A673 (cell line): ENCODE measurements at places on chromosomes 13 and 19.

DNA sequence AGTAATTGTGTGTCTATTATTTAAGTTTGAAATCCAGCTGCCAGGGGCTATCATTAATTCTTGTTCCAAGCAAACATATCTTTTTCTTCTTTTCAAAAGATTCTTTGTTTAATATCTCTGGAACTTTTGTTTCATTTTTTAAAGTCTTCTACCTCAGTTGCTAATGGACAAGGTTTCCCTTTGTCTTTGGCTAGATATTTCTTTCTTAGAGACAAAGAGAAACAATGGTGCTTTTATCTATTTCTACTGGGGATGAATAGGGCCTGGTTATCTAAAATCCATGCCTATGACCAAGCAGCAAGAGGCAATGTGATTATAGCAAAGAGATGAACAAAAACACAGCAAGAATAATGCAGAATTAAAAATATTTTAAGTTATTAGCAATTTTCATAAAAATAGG, 661.3 kb upstream of the KLF12 start:
- no peak for DNase-seq

- DNase-seq = no peak
Measured at GRCh38 chr19:45975306-45976070, 1.8 kb upstream of the NOVA2 start.

DNA sequence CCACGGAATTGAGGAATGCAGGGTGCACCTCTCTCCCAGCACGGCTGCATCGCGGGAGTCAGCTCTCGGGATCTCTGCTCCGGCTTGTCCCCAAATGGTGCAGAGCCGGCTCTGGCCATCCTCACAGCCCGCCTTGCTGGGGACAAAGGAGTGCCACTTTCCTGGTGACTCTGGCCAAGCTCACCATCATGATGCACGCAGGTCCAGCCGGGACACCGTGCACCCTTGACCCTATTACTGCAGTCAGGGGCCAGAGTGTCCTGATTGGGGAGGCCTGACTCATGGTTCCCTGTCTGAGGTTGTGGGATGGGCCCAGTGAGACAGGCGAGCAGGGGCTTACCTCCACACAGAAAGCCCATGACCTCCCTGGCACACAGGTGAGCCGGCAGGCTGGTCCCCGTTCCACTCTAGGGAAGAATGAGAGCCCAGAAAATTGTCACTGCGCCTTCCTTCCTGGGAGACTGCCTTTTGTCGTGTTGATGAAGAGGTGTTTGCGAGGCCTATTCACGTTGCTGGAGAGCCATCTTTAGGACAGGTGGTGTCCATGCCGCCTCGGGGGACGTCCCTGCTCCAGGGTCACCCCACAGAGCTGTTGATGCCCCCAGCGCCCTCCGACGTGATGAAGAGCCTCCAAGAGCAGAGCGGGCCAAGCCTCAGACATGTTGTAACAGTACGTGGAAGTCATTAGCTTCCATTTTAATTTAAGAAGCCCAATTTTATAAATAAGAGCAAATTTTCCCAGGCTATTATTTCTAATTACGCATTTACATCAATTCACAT, 18.5 kb upstream of the VSTM2B start:
- DNase-seq = no peak

DNA sequence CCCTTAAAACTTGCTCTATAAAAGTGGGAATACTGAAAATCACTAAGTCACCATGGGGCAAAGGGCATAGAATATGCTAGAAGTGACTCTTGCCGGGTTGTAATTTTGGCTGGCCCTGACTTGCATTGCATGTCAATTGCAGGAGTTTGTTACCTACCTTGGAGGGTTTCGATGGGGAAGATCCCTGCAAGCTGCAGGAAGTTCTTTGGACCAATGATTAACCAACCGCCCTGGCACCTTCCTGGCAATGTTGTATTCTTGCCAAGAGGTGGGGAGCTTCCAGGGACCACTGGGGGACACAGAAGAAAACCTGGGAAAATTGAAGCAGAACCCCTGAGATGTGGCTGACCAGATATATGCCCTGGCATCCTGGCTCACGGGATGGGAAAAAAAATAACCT, 235.8 kb downstream of the B3GLCT start:
- DNase-seq = no peak

DNA sequence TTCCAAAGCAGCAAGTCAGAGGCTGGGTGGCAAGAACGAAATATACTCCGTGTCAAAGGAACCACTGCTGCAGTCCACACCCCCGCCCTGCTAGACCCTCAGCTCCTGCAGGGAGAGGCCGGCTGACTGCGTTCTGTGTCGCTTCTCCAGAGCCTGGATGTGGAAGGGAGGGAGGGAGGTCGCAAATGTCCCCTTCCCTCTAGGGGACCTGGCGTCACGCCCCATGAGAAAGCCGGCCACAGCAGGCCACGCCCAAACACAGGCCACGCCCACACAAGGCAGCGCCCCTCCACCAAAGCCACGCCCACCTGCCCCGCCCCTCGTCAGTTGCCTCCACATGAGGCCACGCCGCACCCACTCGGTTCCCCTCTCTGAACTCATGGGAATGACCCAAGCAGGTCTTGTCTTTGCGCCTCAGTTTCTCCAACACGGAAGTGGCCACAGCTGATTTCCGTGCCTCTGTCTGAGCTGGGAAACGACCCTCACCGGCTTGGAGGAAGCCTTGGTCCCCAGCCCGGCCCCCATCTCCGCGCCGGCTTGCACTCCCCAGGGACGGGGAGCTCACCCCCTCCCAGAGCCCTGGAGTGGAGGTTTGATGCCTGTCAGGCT, 38.4 kb upstream of the TCF3 start:
- peak; percentile 73 for DNase-seq

GRCh38 chr19:35042954-35043604, 1.6 kb downstream of the HPN start:
- DNase-seq = no peak

DNA sequence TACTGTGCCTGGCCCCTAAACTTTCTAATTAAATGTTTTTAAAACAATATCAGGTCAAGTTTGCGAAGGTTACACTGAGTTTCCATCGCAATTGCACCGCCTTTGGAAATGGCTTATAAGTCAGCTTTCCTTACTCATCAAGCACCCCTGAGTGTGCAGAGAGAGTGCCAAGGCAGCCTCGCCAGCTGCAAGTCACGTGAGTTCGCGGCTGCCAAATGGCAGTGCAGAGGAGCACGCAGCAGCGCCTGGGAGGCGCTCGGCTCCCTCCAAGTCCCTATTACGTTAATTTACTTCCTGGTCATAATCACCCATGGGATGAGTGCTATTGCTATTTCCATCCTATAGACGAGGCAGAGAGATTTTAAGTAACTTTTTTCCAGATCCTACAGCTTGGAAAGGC, 319.6 kb downstream of the TEX29 start:
- peak; percentile 21 for DNase-seq

GRCh38 chr19:29630655-29631054, 24.6 kb downstream of the POP4 start:
- DNase-seq = no peak

DNA sequence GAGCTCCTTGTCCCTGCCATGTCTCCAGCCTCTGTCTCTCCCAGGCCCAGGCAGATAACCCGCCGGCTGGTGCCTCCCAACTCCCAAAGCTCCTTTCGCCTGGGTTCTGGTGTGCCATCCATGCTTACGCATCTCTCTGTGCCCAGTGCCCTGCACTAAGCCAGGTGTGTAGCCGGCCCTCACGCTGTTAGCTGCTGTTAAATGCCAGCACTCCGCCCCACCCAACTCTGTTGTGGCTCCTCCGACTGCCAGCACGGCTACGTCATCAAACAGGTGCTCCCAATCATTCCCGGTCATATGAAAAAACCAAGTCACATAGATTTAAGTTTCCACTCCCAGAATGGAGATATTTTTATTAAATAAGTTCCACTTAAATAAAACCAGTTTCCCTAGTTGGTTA, 7.0 kb upstream of the HSPH1 start:
- no peak for DNase-seq

- DNase-seq = no peak
Measured at GRCh38 chr13:99085808-99086266, 108.0 kb upstream of the DOCK9 start.

DNA sequence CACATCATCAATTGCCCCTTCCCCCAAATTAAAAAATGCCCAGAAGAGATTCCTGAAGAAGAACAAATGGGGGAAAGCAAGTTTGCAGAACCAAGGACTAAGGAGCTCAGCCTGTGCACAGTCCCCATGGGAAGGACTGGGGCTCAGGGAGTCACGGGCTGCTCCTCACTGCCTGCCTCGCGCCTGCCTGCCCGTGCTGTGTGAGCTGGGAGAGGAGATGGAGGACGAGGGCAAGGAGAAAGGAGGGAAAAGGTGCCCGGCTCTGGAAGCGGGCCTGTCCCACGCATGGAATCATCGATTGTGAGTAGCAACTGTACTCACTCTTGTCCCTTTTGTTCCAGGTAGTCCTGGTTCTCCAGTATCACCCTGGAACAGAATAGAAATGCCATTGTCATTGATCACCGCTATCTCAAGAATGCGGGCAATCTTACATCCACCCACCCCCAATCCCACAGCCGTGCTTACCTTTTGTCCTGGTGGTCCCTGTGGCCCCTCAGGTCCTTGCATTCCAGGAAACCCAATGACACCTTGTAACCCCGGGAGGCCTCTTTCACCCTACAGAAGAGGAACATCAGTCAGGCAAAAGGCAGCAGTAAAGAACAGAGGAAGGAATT, 93.4 kb downstream of the COL4A1 start:
- DNase-seq = no peak

DNA sequence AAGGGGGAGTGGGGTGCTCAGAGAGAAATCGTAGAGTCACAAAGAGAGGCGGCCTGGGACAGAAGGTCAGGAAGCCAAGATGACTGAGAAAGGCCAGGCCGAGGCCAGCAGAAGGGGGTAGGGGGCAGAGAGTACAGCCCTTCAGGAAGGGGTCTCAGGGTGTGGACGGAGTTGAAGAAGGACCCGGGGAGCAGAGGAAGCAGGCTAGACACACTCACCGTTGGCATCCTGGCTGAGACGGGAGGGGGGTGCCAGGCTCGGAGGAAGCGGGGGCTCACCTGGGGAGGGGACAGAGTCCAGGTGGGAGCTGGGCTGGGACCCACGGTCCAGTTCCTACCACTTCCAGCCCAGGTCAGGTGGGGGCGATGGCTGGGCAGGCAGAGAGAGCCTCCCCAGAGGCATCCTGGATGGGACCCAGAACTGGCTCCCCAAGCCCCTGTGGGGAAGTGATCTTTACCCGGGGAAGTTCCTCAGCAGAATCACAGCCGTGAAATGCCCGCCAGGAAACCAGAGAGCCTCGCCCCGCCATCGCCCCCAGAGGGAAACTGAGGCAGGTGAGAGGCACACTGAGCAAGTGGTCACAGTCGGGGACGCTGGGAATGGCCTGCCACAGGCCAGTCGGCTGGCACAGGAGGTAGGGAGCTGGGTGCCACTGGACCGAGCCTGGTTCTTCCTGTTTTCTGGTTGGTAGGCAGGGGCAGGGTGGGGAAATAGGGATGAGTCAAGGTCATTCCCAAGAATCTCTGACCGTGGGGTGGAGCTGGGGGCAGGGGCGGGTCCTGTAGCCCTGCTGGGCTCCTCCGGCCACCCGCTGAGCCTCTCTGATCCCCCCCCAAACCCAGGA, 1.4 kb downstream of the MATK start:
- DNase-seq = no peak
